ENCODE measurements at places on chromosomes 4 and X.

GRCh38 chrX:107454302-107454701, 4.8 kb downstream of the FRMPD3 start:
- DNase-seq = no peak

DNA sequence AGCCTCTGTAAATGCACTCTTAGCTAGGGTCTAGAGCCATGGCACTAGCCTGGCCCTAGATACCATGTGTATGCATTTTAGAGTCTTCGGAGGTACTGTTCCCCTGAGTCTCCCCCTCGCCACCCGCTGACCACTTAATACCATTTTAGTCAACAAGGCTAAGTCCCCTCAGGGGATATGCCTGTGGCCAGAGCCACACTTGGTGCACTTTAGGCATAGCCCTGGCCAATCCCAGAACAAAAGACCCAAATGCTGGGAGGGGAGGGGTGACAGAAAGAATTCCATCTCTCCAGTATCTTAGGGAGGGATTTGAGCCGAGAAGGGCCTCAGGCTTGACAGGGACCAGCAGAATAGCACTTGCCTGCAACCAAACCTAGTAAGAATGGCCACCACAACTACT, 28.6 kb upstream of the BCORL1 start:
- DNase-seq = no peak

GRCh38 chr4:20403290-20403689, 151.6 kb downstream of the SLIT2 start:
- no peak for DNase-seq

DNA sequence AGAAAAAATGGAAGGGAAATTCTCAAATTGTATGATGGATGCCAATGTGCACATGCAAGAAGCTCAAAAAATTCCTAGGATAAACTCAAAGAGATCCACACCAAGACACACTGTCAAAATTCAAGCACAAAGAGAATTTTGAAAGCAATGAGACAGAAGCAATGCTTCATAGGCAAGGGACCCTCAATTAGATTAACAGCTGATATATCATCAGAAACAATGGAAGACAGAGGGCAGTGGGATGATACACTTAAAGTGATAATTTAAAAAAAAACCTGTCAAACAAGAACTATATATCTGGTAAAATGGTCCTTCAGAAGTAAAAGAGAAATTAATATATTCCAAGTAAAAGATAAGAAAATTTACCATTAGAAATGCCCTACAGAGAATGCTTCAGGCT, 306.3 kb upstream of the PCDH7 start:
- DNase-seq = no peak
